ENCODE measurements at places on chromosomes 1 and 21.

DNA sequence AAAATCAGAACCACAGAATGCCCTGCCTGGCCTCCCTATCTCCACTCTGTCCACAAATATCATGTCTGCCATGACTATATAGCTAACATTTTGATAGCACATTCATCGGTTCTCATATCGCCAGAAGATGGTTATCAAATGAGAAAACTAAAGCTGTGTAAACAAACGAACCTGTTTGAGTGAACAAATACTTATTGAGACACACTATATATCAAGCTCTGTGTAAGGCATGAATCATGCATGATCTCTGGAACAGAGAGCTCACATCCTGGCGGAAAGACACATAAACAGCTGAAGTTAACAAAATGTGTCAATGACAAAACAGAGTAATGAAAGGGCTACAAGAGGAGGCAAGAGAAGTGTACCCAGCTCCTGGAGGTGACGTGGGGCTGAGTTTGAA lies 13.1 kb downstream of the KCND3 start:
- DNase-seq: no peak

DNA sequence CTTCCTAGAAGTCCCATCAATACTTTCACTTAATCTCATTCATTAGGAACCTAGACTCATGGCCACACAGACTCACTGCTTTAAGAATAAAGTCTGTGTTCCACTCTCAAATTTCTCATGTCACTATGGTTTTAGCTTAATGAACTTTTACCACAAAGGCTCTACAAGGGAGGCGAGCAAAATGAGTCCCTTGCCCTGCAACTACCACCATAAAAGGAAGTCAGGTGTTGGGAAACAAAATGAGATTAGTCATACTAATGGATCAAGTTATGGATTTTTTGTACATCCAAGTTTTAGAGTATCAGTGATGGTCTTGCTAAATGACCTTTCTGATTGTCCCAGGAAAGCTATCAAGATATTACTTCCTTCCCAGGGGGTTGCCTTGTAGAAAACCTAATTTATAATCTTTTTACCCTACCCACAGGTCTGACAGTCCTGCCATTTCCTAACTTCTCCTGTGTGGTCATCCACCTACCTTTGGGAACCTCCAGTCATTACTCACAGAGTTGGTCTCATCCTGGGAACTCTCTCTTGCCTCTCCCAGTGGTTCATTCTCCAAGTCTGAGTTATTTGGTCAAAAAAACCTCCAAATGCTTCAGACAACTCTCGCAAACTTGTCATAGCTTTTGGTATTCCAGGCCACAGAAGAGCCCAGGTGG lies 51.8 kb upstream of the SLC16A1 start:
- no peak for DNase-seq

DNA sequence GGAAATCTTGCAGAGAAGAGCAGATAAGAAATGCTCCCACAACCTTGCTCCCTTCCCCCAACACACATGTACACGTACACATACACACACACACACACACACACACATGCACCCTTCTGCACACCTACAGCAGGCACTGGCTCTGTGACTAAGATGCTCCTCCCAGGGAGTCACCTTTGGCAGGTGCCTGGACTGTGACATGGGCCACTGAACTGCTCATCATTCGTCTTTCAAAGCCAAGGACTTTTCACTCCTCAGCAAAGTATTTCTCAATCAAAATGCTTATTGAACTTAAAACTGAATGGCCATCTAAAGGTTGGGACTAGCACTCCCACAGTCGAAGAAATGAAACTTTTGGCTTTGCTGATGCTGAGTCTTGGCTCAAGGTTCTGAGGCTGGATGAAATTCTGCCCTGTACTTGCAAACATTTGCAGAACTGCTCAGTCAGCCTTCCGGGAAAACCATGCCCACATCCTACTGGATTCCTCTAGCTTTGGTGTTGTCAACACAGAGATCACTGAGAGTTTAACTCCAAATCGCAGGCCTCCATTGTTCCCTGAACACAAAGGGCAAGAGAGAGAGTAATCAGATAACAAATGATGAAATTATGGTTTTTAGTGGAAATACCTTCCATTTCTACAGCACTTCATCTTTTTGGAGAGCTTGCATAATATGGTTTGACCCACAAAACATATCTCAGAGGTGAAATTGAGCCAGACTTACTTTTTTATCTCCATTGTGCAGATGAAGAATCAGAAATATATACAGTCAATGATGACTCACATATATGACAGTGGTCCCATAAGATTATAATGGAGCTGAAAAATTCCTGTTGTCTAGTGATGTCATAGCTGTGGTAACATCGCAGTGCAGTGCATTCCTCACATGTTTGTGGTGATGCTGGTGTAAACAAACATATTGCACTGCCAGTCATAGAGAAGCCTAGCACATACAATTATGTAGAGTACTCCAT lies 72.4 kb upstream of the BCAR3 start:
- DNase-seq: no peak

DNA sequence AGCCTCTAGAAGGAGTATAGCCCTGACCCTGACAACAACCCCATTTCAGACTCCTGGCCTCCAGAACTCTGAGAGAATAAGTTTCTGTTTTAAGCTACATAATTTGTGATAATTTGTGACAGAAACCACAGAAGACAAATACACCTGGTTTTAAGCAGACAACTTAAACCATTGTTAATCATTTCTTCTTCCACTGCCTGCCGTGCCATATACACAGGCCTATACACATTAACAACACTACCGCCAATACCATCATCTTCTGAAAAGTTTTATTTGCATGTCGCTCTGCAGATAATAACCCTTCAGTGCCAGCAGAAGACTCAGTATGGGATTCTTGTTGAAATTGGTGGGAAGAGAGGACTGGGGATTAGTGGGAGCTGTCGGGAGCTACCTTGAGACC lies 39.9 kb upstream of the KRTAP19-8 start:
- no peak for DNase-seq

DNA sequence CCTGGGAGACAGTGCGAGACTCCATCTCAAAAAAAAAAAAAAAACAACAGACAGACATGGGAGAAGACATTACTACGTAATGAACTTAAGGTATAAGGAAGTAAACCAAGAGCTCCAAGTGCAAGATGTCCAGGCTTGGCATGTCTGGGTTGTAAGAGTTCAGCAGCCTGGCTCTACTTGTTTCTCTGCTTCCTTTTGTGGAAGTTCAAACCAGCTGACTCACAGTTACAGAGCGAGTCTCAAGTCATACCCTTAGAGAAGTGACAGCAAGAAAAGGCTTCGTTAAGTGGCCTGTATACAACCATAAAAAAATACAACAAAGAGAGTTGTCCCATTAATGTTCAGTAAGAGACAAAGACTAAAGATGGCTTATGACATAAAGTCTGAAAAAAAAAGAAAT lies 1.3 kb downstream of the RIT1 start:
- no peak for DNase-seq

GRCh38 chr1:208177656-208178055 lies 66.5 kb downstream of the PLXNA2 start:
- no peak for DNase-seq

Data from NCI-H1930 (cell line).